ENCODE measurements at places on chromosomes 4 and X. TPM values are rescaled to one million over a fixed set of nuclear protein-coding genes. Genes with fewer than 3 reads are reported as not detected.

The IQCM gene
- total RNA-seq, result not detected

The EGF gene
- not detected for total RNA-seq

The ARAP2 gene
- total RNA-seq, result 0.30 TPM

The GAGE10 gene
- total RNA-seq, result not detected

The GLRA2 gene
- total RNA-seq, result not detected

The SMIM20 gene
- total RNA-seq, result 36.8 TPM

The CXCL3 gene
- total RNA-seq, result 2.4 TPM

All from bronchus fibroblast of lung (primary cell).